ENCODE measurements at places on chromosomes 5 and 9.

DNA sequence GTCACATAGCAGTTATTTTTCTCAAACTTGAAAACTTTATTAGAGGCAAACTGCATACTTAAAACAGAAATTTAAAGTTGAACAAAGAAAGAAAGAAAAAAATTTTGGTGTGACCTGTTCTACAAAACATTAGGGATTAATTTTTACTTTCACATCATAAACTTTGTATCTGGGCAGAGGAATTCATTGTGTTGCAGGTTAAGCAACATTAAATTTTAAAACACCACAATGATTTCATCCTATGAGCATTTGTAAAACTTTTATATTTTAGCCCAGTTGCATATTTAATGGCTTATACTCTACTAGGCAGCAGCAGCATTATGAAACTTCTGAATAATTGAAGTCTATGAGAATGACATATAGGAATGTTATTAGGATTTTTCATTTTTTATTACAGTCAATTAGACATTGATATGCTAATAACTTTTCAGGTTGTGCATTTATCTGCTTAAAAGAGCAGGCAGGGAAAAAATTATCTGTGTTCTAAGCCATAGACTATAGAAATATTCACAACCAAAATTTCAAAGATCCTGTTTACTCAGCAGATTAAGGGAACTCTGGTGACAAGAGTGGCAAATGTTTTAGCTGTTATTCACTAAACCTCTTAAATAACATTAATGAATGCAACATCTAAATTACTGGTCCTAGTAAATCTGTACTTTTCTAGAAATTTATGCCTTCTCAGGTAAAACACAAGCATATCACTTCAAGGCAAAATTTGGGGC is 1088.5 kb upstream of the CDH6 start:
- no peak for DNase-seq

DNA sequence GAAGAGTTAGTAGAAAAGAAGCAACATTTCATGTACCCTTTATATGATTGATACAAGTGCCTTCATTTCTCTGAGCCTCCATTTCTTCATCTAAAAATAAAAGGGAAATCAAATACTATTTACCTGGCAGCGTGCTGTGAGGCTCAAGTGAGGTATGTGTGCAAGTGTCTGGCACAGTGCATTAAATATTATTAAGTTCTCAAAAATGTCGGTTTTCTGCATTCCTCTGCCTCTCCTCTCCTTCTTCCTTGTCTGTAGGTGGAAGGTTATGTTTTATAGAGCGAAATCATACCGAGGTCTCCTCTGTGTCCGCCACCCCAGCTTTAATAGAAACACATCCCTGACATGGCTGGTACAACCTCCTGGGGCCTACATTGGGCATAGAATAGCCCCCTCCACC is 93.0 kb downstream of the FGF18 start:
- DNase-seq: no peak

DNA sequence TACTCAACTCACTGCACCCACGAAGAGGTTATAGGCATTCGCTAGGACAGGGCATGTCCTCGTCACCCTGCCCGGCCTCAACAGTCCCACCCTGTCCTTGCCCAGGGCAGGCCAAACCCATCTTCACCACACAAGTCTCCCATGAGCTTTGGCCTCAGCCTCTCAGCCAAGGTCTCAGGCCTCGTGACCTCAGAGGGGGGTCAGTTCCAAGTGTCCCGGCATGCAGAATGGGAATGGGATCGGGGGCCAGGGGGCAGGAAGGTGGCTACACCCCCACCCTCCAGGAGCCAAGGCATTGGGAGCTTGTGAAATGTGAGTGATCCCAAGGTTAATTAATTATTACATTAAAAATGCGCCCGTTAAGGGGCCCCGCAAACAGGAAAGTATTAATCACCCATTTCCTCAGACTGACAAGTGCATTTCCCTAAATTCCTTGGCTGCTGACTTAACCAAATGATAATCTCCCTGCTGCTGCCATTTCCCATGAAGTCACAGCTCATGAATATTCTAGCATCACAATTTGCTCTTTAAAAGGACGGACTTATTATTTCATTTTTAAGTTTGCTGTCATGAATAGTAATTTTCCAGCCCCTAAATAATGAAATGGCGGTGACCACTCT is 8.0 kb upstream of the UBAC1 start:
- DNase-seq: no peak

DNA sequence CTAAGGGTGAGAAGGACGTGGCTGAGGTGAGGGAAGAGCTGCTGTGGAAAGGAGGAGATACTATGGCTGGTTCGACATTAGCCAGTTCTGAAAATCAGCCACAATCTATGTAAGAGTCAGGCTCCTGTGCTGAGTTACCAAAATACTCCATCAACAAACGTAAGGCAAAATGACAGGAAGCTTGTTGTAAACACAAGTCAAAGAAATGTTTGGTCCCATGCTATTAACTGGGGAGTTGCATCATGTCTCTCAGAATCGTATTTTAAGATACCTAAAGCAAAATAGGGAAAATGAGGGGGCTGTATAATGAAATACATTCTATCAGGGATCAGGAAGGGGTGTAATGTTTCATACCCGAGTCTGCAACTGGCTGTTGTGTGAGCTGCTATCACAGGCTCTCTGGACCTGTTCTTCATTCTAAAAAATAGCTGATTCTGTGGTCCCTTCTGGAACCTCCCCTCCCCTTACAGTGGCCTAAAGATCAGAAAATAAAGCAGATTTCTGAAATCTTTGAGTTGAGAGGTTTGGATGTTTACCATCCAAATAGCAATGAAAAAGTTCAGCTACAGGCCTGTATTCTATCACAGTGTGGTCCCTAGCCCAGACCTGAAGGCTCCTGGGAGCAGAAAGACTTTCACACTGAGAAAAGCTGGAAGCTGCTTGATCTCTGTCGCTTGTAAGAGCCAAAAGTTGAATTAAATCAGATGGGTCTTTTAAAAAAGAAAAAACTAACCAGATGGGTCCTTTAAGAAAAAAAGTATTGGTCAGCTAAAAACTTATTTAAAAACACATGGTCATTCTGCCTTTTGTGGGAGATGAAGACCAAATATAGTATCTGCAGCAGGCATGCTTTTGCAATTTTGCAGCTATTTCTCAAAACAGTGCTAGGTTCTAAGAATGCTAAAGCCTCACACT is 97.8 kb upstream of the SMC5 start:
- DNase-seq: no peak

- DNase-seq: no peak
These were observed 607.0 kb downstream of the PDE4D start for GRCh38 chr5:59286510-59286909.

- no peak for DNase-seq
These were observed 61.2 kb downstream of the TMEM232 start for GRCh38 chr5:110665184-110665726.

DNA sequence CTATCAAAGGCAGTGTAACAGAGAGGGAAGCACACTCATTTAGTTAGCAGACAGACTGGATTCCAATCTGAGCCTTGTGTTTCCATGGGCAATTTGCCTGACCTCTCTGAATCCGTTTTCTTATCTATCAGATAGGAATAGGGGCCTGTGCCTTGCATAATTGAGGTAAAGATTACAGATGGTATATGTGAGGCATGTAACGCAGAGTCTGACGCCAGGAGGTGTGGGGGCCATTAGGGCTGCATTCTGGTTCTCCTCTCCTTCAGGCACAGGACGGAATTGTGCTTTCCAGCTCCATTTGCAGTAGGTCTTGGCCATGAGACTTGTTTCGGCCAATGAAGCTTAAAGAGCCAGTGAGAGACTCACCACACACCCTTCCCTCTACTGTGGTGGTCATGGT is 97.6 kb downstream of the FRMD3 start:
- no peak for DNase-seq

All from nephron progenitor cell (in vitro differentiated cells).